Stimulated activated CD4-positive, alpha-beta T cell treated with anti-CD3 and anti-CD28 coated beads, Interleukin-4, amount 100 ng/mL, for 1 hour (primary cell): ENCODE measurements at places on chromosomes 16 and 17.
A peak's percentile ranks its signal among the peaks of the same experiment; 100 is the strongest.

GRCh38 chr16:66662445-66663194 is 33.9 kb downstream of the CMTM4 start:
- no peak for DNase-seq

DNA sequence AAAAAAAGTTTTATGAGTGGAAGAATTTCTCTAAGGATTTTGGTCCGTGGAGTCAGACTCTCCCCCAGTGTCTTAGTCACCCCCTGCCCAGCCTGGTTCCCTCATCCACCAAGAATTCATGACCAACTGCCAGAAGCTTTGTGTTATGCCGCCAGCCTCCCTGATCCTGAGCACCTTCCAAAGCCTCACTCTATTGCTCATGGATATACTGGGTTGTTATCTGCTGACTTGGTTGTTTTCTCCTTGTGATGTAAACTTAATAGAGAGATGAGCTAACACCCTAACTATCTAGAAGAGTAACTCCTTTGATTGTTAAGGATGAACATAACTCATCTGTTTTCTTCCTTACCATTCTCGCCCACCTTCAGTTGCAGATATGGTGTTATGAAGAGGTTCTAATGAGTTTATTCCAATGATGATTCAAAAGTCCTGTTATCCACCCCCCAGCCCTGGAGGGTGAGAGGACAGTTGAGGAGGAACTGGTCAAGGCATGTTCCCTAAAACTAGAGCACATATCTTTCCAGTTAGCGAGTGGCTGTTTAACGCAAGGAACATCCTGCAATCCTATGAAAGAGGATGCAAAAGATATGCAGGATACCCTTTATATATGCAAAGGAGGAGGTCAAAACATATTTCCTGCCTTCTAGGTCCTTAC is 1.5 kb upstream of the PSMD3 start:
- no peak for DNase-seq

DNA sequence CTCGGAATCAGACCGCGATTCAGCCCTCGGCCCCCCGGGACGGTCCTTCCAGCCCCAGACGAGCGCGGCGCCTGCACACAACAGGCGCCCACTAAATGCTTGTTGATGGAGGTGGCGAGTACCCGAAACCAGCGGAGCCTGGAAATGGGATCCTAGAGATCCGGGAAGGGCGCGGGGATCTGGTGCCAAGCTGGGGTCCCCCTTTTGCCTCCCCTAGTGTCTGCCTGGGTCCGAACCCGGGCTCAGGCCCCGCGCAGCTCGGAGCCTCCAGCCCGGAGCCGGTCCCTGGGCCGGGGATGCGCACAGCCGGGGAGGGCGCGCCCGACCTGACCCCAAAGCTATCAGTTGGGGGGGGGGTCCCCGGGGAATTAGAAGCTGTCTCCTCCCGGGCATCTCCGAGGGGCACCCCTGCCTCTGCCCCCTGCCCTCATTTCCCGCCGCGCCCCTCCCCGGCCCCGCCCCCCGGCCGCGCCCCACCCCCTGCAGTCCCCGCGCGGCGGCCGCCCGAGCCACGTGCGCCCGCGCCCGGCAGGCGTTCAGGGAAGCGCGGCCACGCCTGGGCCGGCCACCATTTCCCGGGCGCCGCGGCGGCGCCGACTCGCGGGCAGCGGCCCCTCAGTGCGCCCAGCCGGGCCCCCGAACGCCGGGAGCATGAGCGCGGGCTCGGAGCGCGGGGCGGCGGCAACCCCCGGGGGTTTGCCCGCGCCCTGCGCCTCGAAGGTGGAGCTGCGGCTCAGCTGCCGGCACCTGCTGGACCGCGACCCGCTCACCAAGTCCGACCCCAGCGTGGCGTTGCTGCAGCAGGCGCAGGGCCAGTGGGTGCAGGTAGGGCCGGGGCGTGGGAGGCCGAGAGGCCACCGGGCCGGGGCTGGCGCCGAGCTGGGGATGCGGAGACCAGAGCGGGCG is at the start of gene CPNE7:
Gene CPNE7, plus strand, starts transcription at position 512 of the 906 bp plus-strand sequence. Its CDS starts 140 bp downstream, at position 652.
- DNase-seq, result peak; percentile 35

GRCh38 chr17:42225646-42226045 is 31.4 kb upstream of the GHDC start:
- no peak for DNase-seq

- DNase-seq, result no peak
Observed at GRCh38 chr17:40303708-40304551, 5.0 kb upstream of the RARA start.

DNA sequence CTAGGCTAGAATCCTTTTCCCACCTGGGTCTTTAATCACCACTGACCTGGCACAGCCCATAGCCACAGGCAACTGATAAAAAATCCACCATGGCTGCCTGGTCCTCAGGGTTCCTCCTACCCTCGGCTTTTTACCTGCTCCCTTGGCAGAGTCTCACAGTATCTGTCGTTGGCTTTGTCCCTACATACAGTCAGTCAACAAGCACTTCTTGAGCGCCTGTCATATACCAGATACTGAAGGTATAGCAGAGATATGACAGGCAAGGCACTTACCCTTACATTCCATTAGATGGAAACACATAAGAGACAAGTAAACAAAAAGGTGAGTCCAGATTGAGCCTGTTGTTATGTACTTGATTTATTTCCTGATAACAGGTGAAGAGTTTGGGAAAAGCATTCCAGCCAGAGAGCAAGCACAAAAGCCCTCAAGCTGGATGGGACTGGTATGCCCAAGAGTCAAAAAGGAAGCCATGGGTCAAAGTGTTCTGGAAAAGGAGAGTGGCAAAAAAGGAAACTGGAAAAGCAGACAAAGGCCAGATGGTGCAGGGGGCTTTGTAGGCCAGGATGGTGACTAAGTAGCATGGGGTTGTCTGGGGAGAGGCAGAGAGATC is 247.0 kb downstream of the CHD9NB start:
- DNase-seq, result no peak

DNA sequence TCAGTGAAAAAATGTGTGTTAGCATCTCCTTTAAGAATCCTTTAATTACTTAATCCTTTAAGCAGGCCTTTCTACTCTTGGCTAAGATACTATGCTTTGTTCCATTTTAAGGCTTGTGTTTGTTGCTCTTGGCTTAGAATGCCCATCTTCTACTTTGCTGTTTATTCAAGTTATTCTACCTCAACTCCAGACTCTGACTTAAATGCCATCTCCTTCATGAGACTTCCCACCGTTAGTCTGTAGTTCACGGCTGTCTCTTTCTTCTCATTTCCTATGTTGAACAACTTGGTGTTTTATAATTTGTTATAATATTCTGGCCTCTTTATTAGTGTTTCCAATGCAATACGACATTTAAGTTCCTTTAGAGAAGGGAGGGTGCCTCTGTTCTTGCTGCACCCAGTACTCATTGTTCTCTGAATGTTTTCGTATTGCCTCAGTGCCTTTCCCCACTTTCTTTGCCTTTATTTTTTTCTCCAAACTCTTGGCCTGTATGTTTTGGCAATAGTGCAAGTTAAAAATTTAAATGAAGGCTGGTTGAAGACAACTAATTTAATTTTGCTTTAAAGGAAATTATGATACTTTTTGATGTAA is 6.1 kb upstream of the KRT10 start:
- no peak for DNase-seq

- no peak for DNase-seq
Observed at GRCh38 chr16:4179763-4180260, 62.1 kb downstream of the SRL start.

GRCh38 chr17:74089869-74090464 is 113.5 kb upstream of the RPL38 start:
- DNase-seq, result peak; percentile 22

DNA sequence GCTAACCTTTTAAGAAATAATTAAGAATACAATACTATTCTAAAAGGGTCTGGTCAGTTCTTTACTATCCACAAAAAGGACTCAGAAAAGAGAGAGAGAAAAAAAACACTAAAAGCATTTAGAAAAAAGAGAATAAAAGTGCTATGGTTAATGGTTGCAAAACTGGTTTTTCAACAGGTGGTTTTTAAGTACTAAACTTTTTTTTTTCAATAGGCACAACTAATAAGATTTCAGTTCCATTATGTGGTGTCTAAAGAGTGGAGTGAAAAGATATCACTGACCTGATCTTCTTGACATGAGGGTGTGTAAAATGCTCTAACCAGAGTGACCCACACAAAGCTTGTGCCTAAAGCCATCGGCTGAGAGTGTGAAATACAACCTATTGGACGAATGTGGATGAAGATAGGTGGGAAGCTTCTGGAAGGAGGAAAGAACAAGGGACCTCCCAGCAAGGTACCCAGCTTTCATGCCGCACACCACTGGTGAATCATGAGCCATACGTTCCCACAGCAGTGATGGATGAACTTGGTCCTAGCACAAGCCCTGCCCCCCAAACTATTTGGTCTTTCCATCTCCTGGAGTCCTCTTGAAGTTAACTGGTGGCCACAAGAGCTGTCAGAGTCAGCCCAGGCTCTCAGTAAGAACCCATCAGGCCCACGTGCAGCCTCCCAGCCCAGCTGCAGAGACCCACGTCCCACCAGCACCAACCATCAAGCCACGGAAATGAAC is 103.0 kb downstream of the ZFHX3 start:
- DNase-seq, result no peak

GRCh38 chr17:64741038-64741641 is 79.0 kb upstream of the SMURF2 start:
- no peak for DNase-seq

GRCh38 chr16:85011846-85012284 is 530 bp upstream of the ZDHHC7 start:
- DNase-seq, result no peak

GRCh38 chr16:86781046-86781445 is 202.7 kb downstream of the FOXL1 start:
- no peak for DNase-seq

DNA sequence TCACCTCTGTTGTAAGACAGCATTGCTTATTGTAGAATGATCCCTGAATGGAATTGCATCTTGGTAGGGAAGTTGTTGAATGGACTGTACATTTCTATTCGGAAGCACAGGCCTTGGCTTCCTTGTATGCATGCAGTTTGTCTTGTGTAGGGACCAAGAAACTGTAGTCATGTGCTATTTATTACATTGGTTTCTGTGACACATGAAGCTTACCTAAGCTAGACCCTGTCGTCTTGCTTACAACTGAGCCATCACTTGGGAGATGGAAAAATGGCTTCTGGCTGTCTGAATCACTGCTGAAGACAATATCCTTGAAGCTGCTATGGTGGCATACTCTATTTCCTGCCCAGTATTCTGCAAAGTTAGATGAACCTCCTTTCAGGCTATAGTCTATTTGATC is 29.1 kb downstream of the PPM1D start:
- no peak for DNase-seq

- DNase-seq, result no peak
Observed at GRCh38 chr16:16997349-16997748, 473.4 kb downstream of the XYLT1 start.

GRCh38 chr16:19396555-19397011 is 21.1 kb upstream of the TMC5 start:
- no peak for DNase-seq

- no peak for DNase-seq
Observed at GRCh38 chr17:83013779-83014117, 65.7 kb upstream of the METRNL start.

DNA sequence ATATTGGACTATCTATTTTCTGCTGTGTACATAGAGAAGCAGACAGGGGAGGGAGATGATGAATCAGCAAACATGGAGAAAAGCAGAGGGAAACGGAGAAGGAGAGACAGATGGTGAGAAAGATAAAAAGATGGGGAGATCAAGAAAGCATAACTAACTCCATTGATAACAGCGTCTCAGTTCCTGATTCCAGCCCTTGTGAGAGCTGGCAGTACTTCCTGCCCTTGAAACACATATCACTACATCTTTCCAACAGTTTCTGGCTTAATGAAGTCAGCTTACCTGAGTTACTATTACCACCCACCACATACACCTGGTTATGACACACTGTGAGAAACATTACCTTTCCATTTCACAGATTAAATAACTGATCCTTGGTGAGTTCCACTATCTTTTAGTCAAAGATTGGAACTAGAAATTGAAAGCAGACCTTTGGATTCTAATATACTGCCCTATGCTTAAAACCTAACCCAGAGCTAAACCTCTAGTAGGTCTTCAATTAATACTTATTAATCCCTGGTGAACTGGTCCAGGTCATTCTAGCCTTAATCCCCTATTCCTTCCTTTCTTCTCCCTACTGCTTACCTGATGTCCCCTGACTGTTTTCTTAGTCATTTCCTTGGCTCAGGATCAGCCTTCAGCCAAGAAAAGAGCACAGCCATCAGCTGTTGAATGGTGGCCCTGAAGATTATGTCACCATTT is 346.6 kb upstream of the CCL2 start:
- no peak for DNase-seq

DNA sequence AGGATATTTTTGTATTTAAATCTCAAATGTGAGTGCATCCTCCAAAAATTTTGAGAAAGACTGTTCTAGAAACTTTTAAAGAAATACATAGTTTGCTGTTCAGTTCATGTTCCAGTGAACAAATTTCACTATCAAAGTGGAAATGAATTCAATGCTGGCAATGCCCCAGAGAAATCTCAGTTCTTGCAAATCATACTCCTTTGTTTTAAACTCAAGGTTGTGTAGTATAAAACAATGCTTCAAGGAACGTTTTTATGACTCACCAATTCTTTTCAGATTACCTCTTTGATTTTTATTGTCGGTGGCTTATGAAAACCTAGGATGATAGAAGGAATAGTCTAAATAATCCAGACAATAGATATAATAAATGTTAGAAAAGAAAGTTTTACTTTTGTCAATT is 17.6 kb downstream of the LPCAT2 start:
- DNase-seq, result no peak

DNA sequence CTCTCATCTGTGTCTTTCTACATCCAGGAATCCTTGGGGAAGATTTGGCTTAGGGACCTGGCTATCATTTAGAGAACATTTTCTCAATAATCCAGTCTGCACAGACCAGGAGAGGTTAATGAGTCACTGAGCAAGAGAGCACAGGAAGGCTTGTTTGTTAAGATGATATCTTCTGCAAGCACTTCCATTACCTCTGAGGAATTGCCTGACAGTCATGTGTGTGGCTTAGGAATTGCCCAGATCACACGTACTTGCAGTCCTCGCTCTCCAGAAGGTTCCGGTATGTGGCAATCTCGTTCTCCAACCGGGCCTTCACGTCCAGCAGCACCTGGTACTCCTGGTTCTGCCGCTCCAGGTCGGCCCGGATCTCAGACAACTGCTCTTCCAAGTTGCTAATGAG is 3.3 kb downstream of the KRT37 start:
- DNase-seq, result no peak

- DNase-seq, result no peak
Observed at GRCh38 chr17:17027442-17028058, 14.7 kb upstream of the MPRIP start.

DNA sequence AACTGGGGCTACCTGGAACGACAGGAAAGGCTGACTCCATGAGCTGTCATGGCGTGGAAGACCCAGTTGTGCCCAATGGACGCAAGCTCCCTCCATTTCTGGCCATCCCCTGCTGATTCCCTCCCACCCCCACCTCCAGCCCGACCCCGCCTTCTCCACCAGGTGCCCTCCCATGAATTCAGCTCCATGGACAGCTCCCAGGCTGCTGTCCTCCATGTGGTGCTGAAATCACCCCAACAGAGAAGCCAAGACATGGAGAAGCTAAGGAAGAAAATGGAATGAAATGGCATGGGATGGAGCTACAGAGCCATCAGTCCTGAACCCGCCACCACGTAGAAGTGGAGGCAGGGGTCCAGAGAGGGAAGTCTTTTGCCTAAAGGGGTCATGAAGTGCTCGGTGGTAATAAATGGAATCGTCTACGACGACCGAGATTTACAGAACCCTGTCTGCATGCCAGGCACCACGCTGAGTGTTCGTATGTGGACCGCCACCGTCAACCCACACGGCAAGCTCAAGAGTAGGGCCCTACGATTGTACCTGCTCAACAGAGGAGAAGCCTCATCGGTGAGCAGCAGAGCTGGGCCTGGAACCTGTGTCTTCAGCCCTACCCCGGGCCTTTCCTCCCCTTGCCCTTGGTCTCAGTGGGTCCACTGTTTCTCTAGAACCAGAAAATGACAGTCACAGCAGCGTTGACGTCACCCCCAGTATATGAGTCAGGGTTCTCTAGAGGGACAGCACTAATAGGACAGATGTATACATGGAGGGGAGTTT is 9.3 kb upstream of the ZC3H18 start:
- no peak for DNase-seq
